ENCODE measurements at places on chromosomes 2 and 18.

DNA sequence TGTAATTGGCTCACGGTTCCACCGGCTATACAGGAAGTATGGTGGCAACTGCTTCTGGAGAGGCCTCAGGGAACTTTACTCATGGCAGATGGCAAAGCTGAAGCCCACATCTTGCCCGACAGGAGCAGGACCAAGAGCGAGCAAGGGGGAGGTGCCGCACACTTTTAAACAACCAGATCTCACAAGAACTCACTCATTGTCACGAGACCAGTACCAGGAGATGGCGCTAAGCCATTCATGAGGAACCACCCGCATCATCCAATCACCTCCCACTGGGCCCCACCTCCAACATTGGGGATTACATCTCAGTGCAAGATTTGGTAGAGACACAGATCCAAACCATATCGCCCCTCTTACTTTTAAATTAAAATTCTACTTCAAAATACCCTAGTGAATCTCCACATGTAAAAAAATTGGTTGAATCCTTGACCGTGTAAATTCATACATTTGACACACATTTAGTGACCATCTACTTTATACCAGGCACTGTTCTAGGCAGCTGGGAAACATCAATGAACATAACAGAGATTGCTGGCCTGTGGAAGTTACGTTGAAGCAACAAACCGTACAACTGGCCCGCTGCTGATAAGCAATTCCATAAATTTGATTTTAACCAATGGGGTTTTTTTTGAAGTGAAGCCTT, 87.6 kb downstream of the ALPK2 start:
- DNase-seq = no peak

DNA sequence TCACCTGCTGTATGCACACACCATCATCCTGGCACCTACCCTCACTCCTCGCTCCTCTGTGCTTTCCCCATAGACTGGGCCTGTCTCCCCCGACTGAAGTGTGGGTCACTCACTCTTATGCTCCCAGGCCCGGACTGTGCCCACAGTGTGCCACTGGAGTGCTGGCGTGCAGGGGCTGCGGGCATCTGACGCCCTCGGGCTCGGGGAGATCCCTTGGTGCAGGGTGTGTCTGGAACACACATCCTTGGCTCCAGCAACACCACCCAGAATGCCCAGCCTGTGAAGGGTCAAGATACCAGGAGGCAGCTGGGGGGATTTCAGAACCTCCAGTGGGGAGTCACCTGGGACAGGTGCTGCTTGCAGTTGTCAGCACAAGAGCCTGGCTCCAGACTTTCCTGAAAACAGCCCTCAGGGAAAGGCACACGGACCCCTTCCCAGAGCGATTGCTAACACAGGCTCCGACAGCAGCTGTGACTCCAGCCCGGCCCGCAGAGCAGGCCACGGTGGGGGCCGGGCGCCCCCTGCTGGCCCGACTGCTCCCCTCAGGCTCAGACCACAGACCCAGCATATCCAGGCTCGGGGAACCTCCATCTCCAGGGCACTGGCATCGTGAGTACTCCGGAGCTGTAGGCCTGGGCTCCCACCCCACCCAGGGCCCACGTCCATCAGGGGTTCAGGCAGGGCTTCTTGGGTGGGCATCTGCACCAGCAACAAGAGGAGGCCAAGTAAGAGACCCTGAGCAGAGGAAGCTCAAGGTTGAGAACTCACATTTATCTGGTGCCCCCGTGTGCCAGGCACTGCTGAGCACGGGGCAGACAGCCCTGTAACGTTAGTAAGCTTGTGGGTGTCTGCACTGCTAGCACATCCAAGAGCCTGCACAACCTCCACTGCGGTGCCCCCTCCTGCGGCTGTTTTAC, 8.6 kb downstream of the HS1BP3 start:
- DNase-seq = peak; percentile 56

- DNase-seq = no peak
Observed at GRCh38 chr18:11757084-11757590, 68.1 kb downstream of the GNAL start.

DNA sequence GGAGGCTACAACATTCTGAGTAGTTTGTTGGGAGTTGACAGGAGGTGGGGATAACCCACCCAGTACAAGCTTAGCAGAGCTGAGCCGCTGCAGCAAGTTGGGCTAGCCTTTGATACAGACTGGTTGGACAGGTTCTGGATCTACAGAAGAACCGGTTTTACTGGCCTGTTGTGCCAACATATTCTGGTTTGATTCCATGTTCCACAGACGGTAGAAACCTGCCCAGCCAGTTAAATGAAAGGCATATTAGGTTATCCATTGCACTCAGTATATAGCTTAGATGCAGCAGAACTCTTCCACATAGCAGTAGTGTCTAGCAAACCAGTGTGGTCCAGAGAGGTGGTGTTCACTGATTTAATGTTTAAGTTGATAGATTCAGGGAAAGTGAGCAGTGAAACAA, 19.3 kb upstream of the RBBP8 start:
- no peak for DNase-seq

DNA sequence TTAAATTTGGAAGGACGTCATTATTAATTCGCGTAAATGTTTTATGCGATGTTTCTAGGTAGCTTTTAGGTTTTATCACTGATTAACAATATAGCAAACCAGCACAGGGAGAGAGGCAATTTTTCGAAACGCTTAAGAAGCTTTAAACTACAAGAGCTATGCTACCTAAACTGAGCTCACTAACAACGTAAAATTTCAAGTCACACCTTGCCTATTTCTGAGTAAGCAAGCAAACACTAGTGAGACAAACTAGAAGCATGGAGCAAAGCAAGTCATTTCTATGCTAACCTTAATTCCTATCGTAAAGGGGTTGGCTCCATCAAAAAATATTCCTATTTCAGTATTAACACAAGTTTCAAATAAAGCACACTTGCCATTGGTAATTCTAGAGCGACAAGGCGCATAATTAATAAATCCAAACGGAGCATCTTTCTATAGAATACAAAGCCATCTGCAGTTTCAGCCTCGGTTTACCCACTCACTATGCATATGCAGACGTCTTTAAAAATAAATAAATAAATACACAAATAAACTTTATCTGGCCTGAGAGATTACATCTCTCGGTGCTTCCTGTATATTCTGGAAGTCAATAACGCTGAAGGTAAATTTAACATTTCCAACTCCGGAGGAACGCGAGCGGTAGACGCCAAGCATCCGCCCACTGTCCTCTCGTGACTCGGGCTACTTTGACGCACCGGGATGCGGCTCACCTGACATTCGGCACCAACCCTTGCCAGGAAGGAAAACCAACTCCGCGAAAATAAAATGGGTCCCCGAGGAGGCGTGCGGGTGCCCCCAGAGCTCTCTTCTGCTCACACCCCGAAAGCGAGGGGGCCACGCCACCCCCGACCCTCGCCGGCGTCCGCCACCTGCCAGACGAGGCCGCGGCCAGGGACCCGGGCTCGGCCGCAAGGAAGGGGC, 947 bp downstream of the ITSN2 start:
- peak; percentile 16 for DNase-seq

DNA sequence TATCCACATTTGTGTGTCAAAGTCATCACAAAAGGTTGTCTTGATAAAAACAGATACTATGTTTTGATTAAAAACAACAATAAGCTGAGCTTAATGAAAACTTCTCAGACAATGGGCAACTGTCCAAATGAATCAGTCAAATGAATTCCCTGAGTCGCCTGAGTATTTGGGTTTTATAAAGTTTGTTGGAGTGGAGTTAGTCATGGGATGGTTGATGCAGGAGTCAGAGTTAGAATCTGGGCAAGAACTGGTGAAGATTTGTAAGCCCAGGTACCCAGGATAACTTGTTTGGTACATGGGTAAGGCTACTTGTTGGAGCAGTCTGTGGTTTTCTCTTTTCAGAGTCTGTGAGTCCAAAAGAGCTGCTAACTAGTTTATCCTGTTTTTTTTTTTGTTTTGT, 34.4 kb upstream of the RAPGEF4 start:
- DNase-seq = no peak

- DNase-seq = no peak
Observed at GRCh38 chr18:24923138-24923537, 428.8 kb downstream of the ZNF521 start.

DNA sequence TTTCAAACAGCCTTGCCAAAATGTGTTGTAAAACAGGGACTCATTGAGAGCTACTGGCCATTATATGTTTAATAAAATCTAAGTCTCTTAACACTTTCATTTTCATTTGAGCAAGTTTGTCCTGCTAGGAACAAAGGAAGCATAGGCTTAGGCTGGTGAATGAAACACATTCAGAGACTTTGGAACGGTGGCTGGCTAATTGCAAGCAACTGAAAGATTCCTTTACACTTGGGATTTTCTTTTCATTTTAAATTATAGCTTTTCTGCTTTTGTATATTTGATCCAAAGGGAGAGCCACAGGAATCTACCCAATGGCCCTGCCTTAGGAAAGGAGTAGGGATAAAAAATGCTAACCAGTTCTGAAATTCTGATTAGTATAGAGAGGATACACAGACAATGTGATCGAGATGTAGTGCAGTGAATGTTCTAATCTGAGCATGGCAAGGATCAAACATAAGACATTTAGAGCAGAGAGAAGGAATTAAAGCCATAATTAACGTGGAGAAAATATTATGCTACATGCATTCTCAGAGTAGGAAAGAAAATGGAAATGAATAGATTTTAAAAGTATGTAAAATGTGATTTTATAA, 911.4 kb upstream of the SLC39A10 start:
- DNase-seq = no peak

DNA sequence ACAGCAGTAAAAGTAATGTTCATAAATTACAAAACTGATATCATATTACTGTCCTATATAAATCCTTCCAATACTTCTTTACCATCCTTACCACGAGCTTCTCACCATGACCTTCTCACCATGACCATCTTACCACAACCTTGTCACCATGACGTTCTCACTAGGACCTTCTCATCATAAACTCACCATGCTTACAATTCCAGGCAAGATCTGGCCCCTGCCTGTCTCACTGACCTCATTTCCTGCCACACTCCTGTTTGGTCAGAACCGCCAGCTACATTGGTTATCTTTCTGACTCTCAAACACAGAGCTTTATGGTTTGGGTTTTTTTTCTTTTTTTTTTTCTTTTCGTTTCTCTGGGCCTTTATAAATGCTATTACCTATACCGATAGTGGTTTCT, 827.6 kb downstream of the RNF144A start:
- no peak for DNase-seq

DNA sequence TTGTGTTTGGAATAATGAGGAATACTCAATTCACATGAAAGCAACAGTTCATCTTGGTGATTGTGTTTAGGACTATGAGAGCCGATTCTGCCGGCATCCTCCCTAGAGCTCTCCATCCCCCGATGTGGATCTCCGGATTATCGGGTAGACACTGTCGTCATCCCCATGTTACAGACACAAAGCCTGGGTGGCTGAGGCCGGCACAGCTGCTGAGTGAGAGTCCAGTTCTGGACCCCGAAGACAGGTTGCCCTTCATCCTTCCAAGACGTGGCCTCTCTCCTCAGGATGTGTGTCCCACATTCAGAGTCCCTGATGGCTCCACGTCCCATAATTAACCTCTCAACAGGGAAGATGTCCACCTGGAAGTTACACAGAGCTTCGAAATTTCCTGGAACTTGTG, 129.3 kb downstream of the HDAC4 start:
- no peak for DNase-seq

- no peak for DNase-seq
Observed at GRCh38 chr2:213251618-213252017, 32.6 kb upstream of the SPAG16 start.

DNA sequence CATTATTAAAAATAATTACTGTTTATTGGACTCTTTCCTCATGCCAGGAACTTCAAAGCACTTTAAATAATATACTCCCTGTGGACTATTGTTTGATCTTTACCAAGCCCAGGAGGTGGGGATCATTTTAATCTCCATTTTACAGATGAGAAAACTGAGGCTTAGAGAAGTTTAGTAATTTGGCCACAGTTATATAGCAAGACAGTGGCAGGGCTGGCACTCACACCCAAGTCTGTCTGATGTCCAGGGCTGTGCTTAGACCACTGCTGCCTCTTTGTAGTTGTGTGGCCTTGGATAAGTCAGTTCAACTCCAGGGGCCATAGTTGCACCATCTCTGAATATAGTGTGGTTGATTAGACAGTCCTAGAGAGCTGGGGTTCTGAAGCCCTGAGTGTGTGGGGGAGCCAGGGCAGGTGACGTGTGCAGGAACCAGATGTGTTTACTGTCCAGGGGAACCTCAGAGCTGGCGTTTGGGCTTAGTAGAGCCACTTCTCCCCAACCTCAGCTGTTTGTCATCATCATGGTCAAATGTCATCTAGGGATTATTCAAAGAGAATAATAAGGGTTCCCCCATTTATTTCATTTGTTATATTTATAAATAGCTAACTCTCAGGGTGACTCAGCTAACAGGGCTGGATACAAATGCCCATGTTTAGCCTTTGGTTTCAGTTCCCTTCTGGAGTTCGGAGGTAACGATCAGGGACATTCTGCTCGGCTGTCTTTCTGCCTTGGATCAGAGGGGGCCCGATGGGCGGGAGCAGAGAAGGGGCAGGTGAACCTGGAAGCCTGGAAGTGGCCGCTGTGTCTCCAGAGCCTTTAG, 68.0 kb downstream of the BOLA3 start:
- no peak for DNase-seq

DNA sequence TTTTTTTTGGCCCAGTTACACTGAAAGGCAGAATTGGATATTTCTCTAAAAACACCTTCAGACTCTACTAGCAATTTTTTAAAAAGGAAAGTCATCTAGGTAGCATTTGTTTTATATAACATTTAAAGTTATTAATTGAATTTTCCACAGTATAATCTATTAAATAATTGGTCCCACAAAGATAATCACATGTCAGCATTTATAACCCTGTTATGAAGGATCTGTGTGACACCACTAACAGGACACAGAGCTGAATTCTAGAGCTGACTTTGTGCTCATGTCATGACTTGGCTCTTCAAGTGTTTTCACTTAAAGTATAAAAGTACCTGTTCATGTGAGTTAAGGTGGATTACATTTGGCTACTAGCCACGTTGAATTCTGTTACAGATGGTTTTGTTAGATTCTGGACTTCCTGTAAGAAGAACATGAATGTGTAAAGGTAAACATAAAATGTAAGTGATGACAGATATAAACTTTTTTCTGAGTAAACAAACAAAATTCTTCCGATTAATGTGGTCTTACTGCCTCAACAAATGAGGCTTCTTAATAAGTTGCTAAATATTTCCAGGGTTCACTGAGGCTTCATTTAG, 69.1 kb upstream of the PROKR1 start:
- DNase-seq = no peak

GRCh38 chr18:42328931-42329330, 373.9 kb downstream of the PIK3C3 start:
- DNase-seq = no peak

GRCh38 chr2:56313500-56313921, 129.7 kb downstream of the CCDC85A start:
- no peak for DNase-seq

DNA sequence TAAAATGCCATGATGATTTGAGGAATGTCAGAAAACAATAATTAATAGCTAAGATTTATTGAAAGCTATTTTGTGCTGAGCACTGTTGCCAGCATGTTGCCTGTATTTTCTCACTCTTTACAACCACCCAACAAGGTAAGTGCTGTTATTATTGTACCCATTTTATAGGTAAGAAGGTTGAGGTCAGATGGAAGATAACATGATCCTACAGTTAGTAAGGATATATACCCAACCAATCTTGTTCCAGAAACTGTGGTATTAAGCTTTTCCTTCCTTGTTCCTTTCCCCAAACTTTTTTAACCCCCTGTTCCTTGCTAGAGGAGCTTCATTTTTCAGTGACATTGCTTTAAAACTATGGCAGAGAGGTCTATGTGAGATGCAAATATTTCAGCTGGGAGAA, 738.0 kb upstream of the ZEB2 start:
- no peak for DNase-seq
